ENCODE measurements at places on chromosomes 7 and 10.

DNA sequence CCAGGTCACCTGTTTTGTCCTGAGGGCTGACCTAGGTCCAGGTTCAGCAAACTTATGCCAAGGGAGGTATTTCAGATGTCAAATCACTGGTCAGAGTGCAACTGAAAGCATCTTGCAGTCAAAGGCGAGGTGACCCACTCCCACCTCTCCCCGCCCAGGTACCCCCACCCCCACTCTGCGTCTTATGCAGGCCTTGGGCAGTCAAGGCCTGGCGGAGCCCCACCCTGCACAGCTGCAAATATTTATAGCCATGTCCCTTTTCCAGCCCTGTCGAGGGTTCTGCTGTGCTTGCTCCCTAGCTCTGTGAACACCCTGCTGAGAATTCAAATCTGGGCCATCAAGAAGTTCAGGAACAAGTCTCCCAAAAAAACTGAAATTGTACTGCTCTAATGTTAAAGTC, 40.6 kb upstream of the BMPR1A start:
- DNase-seq: no peak

DNA sequence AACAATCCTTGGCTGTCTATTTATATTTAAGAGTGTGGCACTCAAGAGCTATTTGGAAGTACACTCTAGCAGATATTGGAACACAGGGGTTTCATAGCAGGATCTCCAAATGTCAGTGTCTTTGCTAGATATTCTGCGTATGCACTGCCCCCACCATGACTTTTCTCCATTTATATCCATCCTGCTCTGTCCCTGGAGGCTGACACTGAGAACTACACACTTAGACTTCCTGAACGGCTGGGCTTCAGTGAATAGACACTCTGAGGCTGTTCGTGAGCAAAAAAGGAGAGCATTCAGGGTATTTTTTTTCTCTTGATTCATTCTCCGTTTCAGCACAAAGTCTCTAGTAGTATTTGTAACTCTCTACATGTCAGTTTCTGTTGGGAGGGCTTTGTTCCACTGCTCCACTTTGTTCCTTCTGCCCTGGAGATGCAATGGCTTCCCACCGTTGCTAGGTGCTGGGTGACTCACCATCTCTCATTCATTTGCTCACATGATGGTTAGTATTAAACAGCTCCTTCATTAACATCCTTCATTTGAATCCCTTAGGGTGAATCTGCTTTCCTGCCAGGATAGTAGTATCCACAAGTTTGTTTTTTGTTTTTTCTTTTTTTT, 155.9 kb upstream of the SLC13A1 start:
- peak; percentile 4 for DNase-seq

DNA sequence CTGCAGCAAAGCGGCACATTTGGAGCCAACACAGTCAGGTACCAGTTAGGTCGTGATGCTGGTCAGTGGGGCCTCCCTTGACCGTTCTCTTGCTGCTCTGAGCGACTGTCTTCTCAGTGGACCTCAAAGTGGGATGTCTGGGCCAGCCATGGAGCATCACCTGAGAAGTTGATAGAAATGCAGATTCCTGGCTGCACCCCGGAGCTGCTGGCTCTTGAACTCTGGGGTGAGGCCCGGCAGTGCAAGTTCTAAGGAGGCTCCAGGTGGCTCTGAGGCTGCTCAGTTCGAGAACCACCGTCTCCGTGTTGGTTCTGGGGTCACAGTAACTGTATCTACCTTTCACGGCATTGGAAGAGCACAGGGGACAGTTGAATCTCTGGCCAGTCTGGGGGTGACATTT, 147.5 kb downstream of the WDR37 start:
- no peak for DNase-seq

GRCh38 chr10:126394948-126395347, 6.7 kb upstream of the ADAM12 start:
- DNase-seq: no peak

DNA sequence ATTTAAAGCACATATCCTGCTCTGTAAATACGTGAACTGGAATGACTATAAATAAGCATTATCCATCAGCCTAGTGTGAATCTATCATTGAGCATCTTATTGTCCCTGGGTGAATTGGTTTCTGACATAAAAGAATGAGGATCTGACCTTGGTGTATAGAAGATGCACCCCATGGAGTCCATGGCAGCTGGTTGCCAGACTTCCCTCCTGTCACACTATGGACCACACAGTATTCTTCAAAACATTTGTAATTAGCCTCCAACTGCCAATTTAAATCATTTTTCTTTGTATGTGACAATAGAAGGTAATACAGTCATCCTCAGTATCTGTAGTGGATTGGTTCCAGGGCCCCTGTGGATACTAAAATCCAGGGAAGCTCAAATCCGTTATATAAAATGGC, 238.1 kb upstream of the ZWINT start:
- DNase-seq: no peak

- no peak for DNase-seq
Observed at GRCh38 chr7:55083206-55083605, 64.4 kb downstream of the EGFR start.

DNA sequence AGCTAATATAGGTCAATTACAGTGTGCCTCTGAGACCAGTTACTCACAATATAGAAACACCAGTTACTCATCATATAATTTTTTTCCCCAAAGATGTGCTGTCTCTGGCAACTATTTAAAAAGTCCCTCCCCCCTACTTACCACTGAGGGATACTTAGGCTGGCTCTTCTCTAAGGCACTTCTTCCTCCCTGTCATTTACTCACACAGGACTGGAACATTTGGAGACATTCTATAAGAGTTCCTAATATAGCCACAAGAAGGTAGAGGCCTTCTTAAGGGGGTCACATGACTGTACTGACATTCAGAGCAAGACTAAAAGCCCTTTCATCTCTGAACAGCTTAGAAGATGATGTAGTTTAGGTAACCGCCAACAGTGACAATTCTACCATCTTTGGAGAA, 44.4 kb upstream of the SLIT1 start:
- no peak for DNase-seq

DNA sequence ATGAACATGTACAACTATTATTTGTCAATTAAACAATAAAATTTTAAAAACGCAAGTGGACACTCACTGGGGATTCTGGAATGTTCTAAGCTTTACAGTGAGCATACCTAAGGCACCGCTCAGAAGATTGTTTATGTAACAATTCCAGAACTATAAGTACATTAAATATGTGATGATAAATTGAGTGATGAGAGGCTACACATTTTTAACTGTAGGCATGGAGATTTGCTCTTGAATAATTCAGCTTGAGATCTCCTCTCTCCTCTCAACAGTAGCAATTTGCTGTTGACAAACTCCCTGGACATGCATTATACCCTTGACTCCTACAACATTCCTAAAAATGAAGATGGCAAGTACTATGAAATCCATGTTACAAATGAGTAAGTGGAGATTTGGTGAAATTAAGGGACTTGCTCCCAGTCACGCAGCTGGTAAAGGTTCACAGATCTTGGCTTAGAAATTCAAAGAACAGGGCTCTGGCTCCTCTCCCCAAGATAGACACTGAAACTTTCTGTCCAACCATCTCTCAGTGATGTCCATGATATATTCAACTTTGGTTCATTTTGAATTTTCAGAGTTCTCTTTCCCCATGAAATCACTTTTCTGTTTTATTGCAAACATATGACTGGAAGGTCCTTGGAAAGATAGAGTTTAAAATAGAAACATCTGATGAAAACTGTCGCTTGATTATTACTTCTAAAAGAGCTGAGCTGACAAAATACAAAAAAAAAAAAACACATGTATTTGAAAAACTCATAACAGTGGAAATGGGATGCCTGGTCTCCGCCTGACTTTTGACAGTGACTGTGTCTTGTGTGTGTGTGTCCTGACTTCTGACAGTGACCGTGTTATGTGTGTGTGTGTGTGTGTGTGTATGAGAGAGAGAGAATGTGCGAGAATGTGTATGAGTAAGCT, 488.3 kb downstream of the TNS3 start:
- no peak for DNase-seq

GRCh38 chr7:92665926-92666325, 75.7 kb upstream of the FAM133B start:
- DNase-seq: no peak

- DNase-seq: peak; percentile 81
Observed at GRCh38 chr7:84506151-84506550, 311.6 kb upstream of the SEMA3A start.

DNA sequence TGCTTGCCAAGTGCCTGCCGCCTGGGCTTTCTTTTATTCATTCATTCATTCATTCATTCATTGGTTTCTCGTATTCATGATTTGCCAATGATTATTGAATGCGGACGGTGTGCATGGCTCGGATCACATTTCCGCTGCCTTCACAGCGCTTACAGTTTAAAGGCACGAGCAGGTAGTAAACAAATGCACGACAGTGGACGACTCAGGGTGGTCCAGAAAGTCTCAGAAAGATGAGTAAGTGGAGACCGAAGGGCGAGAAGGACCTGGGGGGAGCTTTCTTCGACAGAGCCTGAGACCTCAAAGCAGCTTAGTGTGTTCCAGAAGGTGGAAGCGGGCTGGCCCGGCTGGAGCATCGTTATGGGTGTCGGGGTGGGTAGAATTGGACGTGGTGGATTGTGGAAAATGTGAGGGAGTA, 506 bp downstream of the MCM10 start:
- DNase-seq: no peak

- DNase-seq: no peak
Observed at GRCh38 chr10:115049960-115050359, 43.2 kb upstream of the ATRNL1 start.

GRCh38 chr10:110220398-110220797, 13.0 kb downstream of the MXI1 start:
- DNase-seq: no peak

- DNase-seq: no peak
Observed at GRCh38 chr10:88315755-88316154, 267.4 kb downstream of the RNLS start.

GRCh38 chr10:58593008-58593407, 80.3 kb downstream of the BICC1 start:
- DNase-seq: no peak

- DNase-seq: no peak
Observed at GRCh38 chr7:139691253-139691781, 86.5 kb downstream of the HIPK2 start.

- no peak for DNase-seq
Observed at GRCh38 chr10:50512743-50513416, 110.9 kb downstream of the SGMS1 start.

DNA sequence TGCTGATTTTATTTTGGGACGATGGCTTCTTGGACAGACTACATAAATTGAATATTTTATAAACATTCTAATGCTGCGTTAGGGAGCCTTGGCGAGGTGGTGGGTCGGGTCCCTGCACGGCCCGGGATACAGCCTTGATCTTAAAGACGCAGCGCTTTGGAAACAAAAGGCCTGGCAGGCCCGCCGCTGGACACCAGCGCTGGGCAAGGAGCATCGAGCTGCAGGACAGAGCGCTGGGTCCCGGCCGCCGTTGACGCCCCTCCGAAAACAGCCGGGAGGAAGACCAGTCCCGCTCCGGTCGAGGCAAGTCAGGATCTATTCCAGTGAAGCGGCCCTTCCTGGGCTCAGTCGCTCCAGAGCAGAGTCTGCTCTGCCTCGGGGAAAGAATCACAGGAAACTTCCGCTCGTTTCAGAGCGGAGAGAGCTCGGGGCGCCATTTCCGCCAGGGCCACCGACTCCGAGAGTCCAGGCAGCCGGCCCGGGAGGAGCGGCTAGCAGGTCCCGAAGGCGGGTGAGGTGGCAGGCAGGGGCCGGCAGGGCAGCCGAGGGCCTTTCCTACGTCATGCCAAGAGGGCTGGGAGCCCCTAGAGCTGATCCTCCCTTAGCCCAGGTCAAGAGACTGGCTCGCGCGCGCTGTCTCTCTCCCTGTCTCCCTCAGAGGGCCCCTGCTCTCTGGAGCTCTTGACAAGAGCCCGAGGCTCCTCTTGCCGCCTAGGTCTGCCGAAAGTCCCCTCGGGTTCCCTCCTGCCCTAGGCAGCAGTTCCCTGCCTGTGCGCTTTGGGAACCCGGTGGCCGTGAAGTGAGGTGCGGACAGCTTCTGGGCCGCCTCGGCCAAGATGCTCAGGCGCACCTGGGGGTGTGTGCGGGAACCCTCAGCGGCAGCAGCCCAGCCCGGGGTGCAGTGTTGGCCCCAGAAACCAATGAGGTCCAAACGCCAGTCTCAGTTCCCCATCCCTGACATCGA, 1.4 kb upstream of the DRGX start:
- DNase-seq: no peak

GRCh38 chr7:158613481-158613880, 25.9 kb upstream of the PTPRN2 start:
- DNase-seq: peak; percentile 21

DNA sequence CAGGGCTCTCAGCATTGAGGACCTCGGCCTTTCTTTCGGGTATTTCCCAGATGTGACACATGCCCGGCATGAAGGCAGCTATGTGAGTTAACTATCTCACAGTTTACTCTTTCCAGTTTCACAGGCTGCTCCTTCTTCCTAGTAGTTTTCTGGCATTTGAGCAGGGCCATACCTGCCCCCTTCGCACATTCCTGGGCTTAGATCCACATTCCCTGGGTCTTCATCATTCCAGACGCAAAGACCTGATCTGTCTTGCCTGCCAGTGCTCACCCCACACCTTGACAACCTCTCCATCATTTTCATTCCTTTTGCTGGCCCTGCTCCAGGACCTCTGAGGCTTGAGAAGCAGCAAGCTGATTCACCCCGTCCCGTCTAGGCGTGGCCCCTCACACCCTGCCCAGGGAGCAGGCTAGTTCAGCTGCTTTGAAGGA, 227.5 kb downstream of the WDR11 start:
- peak; percentile 97 for DNase-seq

- DNase-seq: no peak
Observed at GRCh38 chr7:70622936-70623335, 509.0 kb upstream of the GALNT17 start.

- no peak for DNase-seq
Observed at GRCh38 chr7:26492816-26493215, 201.2 kb downstream of the SNX10 start.

DNA sequence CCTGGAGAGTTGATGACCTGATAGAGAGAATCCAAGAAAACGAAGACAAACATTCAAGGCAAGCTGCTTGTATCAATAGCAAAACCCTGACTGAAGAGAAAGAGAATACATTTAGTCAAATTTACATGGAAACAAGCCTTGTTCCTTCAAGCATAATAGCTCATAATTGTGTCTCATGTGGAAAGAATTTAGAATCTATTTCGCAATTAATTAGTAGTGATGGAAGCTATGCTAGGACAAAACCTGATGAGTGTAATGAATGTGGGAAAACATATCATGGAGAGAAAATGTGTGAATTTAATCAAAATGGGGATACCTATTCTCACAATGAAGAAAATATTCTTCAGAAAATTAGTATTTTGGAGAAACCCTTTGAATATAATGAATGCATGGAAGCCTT, 18.0 kb downstream of the RBAK start:
- DNase-seq: peak; percentile 16

DNA sequence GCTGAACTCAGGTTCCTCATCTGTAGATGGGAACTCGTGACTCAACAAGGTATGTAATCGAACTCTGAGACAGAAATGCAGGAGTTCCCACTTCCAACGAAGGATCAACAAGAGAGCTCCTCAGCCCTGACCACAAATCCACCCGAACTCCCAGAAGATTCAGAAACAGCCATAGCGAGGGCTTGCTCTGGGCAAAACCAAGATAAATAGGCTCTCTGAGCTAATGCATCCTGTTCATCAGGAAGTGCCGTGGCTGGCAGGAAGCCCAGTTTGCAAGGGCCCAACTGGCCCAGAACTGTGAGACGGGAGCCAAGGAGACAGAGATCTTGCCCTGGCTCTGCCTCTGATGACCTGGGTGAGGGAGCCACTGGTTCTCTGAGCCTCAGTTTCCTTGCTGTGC, 141.7 kb upstream of the PFKP start:
- no peak for DNase-seq

Measured in trophoblast cell (in vitro differentiated cells and primary cell).